ENCODE measurements at places on chromosomes 13 and 19.

DNA sequence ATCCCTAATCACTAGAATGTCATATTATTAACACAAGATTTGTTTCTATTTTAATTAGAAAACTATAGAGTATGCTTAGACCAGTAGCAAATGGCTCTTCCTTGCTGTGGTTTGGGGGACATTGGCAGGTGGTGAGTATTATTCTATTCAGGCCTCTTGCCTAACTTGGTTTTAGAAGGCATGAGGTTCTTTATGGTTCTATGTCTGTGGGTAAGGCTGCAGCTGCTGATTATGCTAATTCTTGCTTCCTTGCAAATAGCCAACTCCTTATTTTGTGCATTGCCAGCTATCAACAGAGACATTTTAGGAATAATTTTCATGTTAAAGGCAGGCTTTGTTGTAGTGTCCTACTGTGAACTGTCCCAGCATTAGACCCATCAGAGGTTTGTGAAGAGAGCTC lies 1344.9 kb downstream of the UQCRFS1 start:
- DNase-seq, result no peak

DNA sequence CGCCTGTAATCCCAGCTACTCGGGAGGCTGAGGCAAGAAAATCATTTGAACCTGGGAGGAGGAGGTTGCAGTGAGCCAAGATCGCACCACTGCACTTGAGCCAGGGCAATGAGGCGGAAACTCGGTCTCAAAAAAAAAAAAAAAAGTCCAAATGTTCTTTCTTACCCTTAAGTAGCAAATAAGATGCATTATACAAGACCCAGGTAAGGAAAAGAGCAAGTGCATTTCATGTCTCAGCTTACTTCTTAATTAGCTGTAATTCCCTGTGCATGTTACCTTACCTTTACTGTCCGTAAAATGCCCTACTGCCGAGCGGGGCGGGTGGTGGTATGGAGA lies 3.8 kb upstream of the ZNF681 start:
- DNase-seq, result no peak

DNA sequence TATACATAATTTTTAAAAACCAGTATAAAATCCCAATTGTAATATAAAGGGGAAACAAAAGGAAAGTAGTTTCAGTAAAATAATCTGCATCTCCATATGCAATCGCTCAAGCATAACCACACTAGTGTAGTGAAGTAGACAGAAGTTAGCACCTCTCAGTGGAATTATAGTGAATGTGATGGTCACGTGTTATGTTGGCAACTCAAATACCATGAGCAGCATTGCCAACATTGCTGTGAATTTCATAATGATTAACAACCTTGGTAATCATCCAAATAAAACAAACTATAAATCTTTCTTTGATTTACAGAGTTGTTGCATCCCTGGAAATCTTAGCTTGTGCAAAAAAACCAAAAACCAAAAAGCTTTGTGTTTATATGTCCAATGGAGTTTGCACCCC lies 77.3 kb upstream of the SIAH3 start:
- no peak for DNase-seq

DNA sequence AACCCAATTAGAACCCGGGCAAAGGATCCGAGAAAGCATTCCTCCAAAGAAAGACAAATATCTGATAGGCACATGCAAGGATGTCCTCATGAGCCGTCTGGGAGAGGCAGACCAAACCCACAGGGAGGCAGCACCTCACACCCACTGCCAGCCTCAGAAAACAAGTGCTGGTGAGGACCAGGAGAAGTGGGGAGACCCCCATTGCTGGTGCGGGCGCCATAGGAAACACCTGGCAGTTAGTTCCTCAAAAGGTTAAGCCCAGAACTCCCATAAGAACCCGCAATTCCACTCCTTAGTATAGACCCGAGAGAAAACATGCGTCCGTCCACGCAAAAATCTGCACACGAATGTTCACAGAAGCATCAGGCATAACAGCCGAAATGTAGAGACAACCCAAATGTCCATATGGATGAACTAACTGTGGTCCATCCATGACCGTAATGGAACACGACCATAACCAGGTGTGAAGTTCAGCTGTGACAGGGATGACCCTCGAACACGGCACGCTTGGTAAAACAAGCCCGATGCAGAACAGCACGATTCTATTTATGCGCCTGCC lies 7.9 kb downstream of the ZNF787 start:
- DNase-seq, result no peak

GRCh38 chr13:45718063-45718462 lies 15.9 kb downstream of the CBY2 start:
- DNase-seq, result no peak

- DNase-seq, result no peak
Measured at GRCh38 chr19:16207063-16207462, 9.4 kb downstream of the AP1M1 start.

DNA sequence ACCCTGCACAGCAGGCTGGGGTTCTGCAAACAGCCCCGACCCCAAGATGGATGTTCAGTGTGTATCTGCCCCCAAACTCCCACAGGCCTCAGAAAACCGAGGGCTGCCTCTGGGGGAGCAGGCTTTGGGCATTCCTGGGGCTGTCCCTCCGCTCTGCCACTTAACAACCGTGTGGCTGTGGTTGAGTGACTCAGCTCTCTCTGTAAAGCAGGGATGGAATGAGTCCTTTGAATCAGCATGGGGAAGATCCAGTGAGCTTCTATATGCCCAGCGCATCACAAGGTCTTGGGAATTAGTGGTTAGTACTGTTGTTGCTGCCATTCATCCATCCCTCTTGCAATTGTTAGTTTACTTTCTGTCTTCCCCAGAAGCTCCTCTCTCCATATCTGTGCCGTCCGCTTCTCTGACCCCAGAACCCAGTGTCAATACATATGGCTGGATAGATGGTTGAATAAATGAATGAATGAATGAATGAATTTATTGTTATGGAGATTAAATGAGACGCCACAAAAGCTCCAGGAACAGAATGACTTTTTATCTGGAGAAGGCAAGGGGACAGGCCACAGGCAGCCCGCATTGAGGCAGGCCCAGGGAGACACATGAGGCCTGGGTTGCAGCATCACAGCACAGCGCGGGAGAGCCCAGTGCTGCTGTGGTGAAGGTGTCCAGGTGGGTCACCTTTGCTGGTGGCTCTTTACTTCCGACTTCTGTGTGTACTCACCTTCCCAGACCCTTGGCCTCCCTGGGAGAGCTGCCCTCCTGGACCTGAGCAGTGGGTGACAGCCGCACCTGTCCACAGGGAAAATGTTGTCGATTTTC lies 89.2 kb downstream of the RGCC start:
- DNase-seq, result no peak

DNA sequence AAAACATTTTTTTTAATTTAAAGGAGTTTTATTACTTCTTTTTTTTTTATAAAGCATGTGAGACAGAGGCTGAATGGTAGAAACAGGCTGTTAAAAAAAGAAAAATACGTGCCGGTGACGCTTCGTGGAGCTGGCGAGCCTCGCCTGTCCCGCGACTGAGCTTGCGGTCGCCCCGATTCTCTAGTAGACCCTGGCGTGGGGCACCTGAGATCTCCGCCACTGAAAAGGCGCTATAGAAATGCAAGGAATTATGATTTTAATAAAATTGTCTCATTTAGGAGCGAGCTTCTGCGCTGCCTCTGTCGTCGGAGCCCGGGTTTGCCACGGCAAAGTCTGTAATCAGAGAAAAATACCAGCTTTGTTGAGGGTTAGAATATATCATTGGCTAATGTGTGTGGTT lies 18.4 kb downstream of the NFIX start:
- no peak for DNase-seq

GRCh38 chr19:7731615-7732014 lies 295 bp downstream of the CLEC4G start:
- no peak for DNase-seq

DNA sequence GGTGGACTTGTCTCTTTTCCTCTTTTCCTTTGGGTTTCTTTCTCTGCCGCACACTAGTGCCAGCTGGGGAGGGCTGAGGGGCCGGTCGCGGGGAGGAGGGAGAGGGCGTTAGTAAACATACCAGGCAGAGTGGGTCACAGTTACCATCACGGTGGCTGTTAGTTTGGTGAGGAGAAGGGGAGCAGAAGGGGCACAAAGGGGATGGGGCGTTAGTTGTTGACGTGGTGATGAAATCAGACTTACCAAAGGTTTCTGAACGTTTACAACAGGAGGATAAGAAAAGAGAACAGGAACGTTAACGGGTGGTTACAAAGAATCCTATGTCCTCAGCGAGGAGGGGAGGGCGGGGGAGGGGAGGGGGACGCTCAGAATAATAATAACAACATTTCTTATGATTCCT lies 77.9 kb downstream of the PTPRS start:
- no peak for DNase-seq

- DNase-seq, result no peak
Measured at GRCh38 chr13:35771898-35772297, 295.4 kb upstream of the MAB21L1 start.

- DNase-seq, result no peak
Measured at GRCh38 chr19:29370276-29370675, 155.5 kb upstream of the VSTM2B start.

- DNase-seq, result no peak
Measured at GRCh38 chr13:42247883-42248282, 24.1 kb upstream of the AKAP11 start.

- no peak for DNase-seq
Measured at GRCh38 chr13:39132286-39133230, 94.3 kb downstream of the NHLRC3 start.

- no peak for DNase-seq
Measured at GRCh38 chr13:103164251-103164650, 98.0 kb upstream of the SLC10A2 start.

GRCh38 chr13:94063096-94063495 lies 416.4 kb downstream of the DCT start:
- DNase-seq, result no peak

GRCh38 chr13:110290826-110291225 lies 16.1 kb downstream of the COL4A1 start:
- DNase-seq, result no peak

- no peak for DNase-seq
Measured at GRCh38 chr13:97307118-97307881, 85.2 kb downstream of the MBNL2 start.

DNA sequence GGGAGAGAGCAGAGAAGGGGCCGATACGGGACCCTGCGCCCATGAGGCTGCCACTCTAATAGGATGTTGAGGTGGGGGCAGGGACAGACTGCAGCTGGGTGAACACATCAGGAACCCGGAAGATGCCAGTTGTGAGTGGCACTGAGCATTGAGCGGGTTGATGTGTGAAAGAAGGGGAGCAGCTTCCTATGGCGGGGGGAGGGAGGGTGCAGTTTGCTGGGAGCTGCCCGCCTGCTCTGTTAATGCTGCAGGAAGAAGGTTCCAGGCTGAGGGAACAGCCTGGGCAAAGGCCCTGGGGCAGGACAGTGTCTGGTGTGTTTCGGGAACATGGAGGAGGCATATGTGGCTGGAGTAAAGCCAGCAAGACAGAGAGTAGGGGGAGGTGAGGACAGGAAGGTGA lies 29.8 kb downstream of the DNM2 start:
- no peak for DNase-seq

- DNase-seq, result no peak
Measured at GRCh38 chr19:46550684-46551083, 50.4 kb upstream of the CALM3 start.

DNA sequence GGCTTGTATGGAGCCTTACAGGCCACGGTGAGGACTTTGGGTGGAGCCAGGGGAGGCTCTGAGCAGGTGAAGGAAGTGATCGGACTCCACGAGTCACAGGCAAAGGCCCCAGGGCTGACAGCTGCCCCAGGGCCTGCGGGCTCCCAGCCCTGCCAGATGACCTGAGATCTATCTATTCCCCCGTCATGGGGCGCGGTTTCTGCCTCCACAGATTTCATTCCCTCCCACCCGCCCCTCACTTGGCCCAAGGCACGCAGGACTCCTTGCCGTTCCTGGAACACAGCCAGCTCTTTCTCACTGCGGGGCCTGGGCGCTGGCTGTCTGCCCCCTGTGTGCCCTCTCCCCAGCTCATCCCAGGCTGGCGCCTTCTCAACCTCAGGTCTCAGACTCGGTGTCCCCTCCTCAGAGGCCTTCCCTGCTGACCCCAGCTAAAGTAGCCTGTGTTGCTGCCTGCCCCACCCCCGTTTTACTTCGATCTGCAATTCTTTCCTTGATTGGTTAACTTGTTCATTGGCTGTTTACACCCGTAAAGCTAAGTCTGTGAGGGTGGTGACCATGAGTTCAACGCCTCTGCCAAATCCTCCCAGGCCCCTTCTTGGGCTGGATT lies 13.9 kb upstream of the PAK4 start:
- no peak for DNase-seq

- peak; percentile 63 for DNase-seq
Measured at GRCh38 chr19:13764101-13764807, at the start of gene MRI1. Gene MRI1 (plus strand): TSS chr19:13764522. CDS start chr19:13764589, 67 bp downstream.

DNA sequence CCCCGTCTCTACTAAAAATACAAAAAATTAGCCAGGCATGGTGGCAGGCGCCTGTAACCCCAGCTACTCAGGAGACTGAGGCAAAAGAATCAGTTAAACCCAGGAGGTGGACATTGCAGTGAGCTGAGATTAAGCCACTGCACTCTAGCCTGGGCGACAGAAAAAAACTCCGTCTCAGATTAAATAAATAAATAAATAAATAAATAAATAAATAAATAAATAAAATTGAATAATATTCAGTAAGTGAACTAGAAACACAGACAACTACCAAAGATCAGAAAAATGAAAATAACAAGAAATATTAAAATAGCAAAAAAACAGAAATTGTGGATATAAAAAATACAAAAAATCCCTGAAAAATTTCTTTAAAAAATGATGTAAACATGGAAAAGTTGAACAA lies 172.4 kb downstream of the ZNF486 start:
- no peak for DNase-seq

GRCh38 chr13:27171244-27171826 lies at the start of gene USP12:
Gene USP12 (minus strand): TSS chr13:27171811. CDS start chr13:27171639, 172 bp downstream.
- DNase-seq, result peak; percentile 29

DNA sequence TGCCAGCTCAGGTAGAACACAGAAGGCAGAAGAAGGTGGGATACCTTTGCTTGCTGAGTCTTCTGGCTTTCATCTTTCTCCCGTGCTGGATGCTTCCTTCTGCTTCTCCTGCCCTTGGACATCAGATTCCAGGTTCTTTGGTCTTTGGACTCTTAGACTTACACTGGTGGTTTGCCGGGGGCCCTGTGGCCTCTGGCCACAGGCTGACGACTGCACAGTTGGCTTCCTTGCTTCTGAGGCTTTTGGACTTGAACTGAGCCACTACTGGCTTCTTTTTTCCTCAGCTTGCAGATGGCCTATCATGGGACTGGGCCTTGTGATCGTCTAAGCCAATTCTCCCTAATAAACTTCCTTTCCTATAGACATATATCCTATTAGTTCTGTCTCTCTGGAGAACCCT lies 19.8 kb upstream of the ZNF331 start:
- no peak for DNase-seq
